Fibroblast of the conjunctiva (primary cell): ENCODE measurements at places on chromosomes 5 and 9.

DNA sequence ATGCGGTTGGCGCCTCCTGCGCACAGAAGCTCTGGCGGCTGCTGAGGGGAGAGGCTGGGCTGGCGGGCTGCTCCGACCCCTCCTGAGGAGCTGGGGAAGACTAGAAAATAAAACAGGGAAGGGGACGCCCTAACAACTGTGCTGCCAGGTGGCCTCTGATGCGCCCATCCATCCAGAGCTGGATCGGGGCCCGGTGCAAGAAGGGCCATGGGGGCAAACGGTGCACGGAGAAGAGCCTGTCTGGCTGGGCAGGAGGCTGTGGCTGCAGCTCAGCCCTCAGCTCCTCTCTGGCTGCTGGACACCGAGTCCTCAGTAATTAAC lies 21.0 kb upstream of the MRNIP start:
- no peak for DNase-seq

DNA sequence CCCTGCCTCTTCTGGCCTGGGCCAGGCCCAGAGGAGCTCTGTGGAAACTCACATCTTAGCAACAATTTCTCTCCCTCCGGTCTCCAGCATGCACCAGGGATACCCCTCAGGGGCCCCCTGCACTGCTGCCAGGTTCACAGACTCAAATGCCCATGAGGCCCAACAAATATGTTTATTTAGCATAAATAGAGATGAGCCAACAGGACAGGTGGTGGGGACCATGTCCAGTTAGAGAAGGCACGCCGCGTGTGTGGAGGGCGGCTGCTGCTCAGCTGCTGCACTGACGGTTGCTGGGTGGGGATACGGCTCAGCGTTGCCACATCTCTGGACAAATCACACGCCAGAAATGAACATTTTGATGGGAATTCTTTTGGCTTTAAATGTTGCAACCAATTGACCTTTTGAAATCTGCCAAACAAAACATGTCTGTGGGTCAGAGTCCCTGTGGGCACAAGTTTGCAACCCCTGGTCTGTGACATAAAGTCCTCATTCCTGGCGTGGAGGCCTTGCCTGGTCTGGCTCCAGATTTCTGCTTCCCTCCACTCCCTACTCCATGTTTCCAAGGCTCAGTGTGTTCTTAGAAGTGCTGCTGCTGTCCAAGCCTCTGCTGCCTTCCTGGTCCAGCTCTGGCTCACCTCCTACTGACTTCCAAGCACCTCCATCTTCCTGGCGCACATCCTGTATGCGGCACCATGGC lies 88.9 kb downstream of the AMBP start:
- DNase-seq, result peak; percentile 33

GRCh38 chr5:76074487-76075065 lies 8.6 kb upstream of the SV2C start:
- no peak for DNase-seq

DNA sequence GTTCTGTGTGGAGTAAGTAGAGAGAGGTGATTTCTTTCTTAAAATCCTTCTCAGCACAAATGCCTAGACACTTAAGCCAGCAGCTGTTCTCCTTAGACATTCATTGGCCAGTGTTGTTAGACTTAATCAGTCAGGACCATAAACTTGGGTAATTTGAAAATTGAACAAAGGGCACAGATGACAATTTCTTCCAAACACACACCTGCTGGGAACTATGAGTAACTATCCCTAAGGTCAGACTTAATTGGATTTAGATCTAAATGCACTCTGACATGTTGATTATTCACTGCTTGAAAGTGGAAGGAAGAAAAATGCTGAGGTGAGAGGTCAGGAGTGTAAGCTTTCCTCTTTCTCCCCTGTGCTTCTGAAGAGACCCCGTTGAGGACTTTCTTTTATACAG lies 1083.7 kb upstream of the DMAC1 start:
- no peak for DNase-seq

DNA sequence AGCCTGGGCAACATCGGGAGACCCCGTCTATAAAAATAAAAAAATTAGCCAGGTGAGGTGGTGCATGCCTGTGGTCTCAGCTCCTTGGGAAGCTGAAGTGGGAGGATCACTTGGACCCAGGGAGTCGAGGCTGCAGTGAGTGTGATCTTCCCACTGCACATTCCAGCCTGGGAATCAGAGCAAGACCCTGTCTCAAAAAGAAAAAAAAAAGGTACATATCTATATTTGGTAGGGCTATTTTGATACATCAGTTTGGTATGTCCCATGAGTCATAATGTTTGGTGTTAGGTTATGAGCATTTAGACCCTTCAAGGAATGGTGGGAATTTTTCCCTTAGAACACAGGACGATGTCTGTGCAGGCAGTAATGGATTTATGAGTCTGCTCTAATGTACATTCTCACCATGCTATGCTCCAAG lies 55.3 kb upstream of the POU4F3 start:
- DNase-seq, result peak; percentile 24

GRCh38 chr5:79464695-79465332 lies 49.1 kb downstream of the HOMER1 start:
- peak; percentile 28 for DNase-seq

DNA sequence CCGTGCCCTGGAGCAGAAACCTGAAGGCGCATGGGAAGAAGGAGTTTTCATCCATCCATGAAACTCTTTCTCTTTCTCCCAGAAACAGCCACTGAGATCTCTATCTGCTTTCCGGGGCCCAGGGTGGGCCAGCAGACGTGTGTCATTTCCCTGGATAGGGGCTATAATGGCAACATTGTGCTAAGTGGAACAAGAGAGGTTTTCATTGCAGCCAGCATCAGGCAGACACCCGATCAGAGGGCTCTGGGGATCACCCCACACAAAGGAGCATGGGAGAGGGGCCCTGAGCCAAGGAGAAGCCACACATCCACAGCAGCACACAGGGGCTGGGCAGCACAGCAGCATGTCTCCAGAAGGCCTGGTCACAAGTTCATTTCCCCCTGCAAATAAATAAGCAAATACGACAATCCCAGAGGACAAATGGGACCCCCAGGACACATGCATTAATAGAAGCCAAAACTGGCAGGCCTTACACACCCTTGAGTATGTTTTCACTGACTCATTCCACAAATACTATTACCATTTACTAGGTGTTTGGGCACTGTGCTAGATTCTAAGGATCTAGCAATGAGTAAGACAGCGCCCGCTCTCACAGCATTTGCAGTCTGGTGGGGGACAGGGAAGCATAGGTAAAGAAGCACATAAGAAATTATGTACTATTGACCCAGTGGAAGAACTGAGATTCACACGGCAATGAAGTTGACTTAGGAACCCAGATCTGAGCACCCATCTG lies 4.3 kb upstream of the AFAP1L1 start:
- DNase-seq, result no peak
